Cerebellum (tissue), 4 donors: ENCODE measurements at places on chromosomes 16 and 17. TPM values are rescaled to one million over a fixed set of nuclear protein-coding genes. Genes with fewer than 3 reads are reported as not detected.

The TP53TG3B gene
- total RNA-seq, result not detected

DNA sequence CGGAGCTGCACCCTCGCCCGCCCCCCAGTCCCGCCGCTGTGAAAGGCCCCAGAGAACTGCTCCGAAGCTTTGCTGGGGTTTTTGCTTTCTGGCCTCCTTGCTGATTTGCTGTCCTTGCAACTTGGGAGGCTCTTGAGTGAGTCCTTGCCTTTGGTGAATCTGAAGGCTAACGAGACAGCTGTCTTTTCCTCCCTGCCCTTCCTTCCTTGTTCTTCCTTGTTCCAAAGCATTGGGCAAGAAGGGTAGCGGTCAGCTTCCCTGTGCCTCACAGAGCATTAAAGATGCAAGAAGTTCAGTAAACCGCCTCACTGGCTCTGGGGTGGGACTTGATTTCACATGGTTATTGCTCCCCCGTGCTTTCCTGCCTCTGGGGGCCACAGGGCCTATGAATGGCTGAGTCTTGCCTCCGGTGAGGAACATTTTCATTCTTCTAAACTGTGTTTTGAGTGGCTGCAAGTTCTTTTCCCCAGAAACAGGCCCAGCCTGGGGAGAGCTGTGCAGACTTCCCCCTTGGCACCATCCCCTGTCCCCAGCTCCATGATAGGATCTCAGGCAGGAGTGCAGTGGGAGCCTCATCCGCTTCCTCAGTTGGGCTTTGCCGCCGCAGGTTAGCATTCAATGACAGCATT is 1.4 kb downstream of the YPEL2 start:
- DNase-seq, result no peak

The TBC1D3L gene
- 12.0 TPM for total RNA-seq

The BTBD17 gene
- total RNA-seq, result 16.1 TPM
